ENCODE measurements at places on chromosomes 6 and 20.

- DNase-seq, result peak; percentile 44
Measured at GRCh38 chr6:116221067-116221466, 32.8 kb downstream of the TSPYL4 start.

GRCh38 chr20:46206992-46207549 is 89.0 kb downstream of the CD40 start:
- no peak for DNase-seq

DNA sequence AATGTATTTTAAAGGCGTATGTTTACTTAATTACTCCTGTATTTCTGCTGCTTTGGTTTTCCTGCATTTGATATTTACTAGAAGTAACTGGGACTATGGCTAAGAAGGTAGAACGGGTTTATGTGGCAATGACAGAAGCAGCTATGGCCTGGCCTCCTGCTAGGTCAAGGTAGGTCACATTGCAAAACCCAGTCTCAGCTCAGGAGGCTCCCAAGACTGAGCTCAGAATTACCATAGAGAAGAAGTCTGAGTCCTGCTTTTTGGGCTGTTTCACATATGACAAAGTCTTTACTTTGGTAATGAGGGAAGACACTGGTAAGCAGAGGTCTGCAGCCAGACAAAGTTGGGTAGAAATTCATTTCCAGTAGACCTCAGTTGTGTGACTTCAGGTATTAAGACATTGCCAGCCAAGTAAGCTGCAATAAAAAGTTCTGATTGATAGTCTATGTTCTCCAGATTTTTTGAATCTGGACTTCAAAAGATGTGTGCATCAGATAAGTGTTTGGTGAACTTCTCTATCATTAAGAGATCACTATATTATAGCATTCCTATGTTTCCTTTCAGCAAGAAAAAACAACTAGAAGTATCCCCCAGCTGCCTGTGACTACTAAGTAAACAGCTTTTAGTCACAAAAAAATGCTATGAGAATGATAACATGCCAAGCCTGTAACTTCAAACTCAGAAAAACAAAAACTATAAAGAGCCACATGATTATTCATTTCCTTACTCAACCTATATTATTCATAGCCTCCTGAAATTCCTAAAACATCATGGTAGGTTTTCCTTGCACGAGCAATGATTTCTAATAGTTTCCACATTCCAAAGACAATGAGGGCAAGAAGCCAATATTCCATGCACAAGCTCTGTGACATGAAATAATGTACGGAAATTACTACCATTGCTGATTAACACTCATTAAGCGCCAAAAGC is 312.3 kb downstream of the HAO1 start:
- peak; percentile 83 for DNase-seq

GRCh38 chr6:124714728-124715127 is 247.5 kb upstream of the RNF217 start:
- DNase-seq, result no peak

GRCh38 chr6:75422024-75422639 is 71.5 kb downstream of the FILIP1 start:
- DNase-seq, result peak; percentile 49

DNA sequence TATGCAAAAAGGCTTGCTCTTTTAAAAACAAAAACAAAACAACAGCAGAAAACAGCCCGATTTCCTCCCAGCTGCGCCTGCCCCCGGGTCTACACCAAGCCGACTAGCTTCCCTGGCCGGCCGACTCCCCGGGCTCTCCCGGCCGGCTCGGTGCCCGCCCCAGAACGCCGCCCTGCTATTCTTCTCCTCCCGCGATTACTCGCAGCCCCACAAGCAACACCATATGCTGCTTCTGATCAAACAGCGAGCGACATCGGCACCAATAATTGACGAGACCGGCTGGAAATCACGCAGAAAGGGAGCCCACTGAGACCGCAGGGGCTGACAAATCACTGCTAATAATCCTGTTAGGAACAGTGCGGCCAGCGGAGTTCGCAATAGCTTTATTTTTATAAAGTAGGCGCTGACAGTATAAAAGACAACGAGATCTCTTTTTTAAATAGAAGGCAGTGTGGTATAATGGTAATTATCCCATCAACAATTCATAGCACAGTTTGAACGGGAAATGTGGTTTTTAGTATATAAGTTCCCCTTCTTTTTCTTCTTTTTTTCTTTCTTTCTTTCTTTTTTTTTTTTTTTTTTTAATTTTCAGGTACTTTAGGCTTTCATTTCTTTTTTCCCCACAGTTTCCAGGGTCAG is 3.3 kb downstream of the SIM1 start:
- peak; percentile 72 for DNase-seq

DNA sequence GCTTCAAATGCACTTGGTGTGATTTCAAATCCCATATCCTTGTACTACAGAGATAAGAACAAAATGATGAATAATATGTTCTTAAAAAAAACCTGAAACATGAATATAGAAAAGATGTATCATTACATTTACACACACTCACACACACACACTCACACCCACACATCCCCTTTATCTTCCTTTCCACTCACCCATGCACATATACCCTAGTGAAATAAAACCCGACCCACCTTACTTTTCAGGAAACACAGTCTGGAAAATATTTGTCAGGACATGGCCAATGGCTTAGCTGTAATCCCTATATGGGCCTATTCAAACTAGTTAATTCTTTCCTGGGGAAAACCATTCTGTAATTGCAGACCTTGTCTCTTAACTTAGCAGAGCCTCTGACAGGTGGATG is 60.8 kb upstream of the EDN1 start:
- DNase-seq, result no peak

DNA sequence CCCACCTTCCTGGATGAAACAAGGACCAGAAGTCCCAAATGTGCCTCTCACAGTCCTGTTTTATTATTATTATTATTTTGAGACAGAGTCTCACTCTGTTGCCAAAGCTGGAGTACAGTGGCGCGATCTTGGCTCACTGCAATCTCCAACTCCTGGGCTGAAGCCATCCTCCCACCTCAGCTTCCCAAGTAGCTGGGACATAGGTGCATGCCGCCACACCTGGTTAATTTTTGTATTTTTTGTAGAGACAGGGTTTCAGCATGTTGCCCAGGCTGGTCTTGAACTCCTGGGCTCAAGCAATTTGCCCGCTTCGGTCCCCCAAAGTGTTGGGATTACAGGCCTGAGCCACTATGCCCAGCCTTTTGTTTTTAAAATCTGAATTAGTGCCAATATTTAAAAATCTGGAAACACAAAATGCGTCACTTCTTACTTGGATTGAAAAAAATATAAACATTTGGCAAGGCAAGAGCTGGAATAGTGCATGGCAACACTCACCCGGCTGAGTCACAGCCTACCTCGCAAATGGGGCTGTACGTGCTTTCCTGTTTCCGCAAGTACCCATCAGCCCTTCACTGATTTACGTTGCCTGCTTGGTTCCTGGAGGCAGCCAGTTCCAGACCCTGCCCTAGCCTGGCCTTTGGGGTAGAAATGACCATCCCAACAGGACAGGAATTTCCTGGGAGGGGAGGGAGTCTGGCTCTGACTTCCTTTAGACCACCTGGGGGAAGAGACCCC is 6.3 kb downstream of the SDCBP2 start:
- DNase-seq, result peak; percentile 79

GRCh38 chr6:38033442-38033982 is 214.0 kb downstream of the ZFAND3 start:
- peak; percentile 4 for DNase-seq

DNA sequence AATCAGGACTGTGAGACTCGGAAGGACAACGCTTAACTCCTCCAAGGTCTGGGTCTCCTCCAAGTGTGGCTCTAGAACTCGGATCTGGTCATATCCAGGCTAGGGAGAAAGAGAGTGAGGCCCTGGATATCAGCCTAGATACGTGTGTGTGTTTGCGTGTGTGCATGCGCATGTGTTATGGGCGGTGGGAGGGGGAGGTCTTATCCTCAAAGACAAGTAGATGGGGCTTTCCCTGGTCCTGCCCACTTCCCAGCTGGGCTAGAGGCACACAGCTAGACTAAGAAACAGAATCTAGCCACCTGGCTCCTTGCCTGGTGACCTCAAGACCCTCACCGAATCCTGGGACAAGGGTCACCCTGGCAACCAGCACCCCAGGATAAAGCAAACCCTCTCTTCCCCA is 13.2 kb downstream of the CPNE5 start:
- no peak for DNase-seq

DNA sequence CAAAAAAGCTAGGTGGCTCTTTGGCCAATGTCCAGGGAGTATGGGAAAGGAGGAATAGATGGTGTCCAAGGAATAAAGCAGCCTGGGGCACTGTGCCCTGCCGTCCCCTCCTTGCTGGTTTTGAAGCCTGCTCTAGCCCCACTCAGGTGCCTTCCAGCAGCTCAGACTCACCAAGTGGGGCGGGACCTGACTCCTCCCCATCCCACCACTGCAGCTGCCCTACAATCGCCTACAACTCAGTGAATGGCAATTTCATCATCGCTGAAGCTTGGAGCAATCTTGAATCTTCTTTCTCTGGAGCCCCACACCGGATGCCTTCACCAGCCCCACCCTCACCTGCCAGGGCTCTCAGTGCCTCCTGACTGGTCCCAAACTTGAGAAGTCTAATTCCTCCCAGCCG is 56.4 kb upstream of the NXT1 start:
- no peak for DNase-seq

GRCh38 chr6:144159223-144159622 is 8.9 kb downstream of the STX11 start:
- DNase-seq, result no peak

DNA sequence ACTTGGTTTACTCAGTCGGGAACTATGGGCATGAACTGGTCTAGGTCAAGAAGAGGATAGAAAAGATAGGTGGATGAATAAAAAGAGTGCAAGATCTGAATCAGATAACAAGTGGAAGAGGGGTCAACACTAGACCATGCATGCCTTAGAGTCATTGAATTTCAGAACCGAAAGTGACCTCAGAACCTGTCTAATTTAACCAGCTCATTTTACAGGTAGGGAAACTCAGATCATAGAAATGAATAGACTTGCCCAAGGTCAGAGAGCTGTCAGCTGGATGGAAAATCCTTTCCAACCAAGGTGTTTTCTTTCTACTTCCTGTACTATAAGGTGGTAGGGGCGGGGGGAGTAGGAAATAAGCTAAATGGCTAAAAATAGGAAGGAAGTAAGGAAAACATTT is 121.4 kb upstream of the ADGRF1 start:
- DNase-seq, result no peak

DNA sequence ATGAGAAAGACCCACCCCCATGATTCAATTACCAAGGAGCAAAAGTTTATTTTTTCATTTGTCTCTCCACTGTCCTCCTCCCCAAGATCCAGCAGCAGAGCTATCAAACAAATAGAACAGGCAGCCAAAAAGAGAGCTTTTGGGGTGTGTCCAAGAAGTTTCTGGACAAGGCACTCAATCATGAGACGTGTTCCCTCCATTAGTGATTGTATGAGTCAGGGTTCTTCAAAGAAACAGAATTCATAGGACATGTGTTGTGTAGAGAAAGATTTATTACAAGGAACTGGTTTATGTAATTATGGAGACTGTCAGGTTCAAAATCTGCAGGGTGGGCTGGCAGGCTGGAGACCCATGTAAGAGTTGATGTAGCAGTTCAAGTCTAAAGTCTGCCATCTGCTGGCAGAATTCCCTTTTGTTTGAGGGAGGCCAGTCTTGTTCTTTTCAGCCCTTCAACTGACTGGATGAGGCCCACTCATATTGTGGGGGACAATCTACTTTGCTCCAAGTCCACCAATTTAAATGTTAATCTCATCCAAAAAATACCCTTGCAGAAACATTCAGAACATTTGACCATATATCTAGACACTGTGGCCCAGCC is 248.1 kb upstream of the OPRM1 start:
- peak; percentile 22 for DNase-seq

DNA sequence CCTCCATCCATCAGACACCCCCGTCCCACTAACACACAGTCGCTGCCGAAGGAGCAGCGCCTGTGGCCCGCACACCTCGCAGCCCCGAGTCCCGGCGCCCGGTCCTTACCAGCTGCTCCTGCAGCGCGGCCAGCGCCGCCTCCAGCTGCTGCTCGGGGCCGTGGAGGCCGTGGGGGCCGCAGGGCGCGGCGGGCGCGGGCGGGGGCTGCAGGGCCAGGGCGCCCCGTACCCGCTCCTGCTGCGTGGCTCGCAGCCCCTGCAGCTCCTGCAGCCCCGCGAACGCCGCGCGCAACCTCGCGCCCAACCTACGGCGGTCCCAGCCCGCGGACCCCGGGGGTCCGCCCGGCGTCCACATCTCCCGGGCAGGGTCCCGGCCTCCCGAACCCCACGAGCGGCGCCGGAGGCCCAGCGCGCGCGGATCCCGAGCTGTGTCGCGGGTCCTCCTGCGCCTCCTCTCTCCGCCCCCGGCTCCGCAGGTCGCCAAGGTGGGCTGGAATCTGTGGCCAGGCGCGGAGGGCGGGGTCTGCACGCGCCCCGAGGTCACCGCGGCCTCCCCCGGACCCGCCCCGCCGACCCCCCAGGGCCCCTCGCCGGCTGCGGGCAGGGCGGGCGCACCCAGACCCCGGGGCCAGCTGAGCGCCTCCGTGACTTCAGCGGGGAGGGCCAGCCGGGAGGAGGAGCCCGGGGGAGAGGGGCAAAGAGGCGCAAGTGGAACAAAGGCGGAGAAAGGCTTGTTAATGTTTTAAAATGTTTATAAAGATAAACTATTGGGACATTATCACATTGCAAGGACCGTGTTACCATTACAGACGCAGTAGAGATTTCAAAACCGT is at the start of gene DACT2:
TSS of gene DACT2 (minus strand) at position 499 of the 833 bp plus-strand sequence. CDS start at position 355, 144 bp downstream.
- no peak for DNase-seq

GRCh38 chr6:33694401-33694931 is 17.0 kb downstream of the UQCC2 start:
- DNase-seq, result peak; percentile 56

GRCh38 chr6:167350731-167351655 is 26.1 kb downstream of the TTLL2 start:
- DNase-seq, result peak; percentile 40

DNA sequence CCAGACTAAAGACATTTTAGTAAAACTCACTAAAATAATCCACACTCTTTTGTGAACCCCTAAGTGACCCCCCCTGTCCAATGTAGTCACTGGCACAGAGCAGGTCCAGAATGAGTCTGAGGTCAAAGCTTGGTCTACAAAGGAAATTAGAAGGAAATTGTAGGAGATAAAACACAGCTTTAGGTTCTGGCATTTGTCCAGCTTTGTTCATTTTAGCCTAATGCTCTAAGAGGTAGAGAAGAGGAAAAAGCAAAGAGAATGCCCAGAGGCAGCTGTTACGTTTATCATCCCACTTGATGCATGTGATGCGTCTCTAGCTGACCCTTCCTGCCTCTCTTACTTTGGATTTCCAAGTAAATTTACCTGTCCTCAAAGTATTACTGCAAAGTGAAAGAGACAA is 62.5 kb downstream of the CNKSR3 start:
- peak; percentile 19 for DNase-seq

GRCh38 chr6:2970753-2971419 is 481 bp downstream of the SERPINB6 start:
- DNase-seq, result no peak

- no peak for DNase-seq
Measured at GRCh38 chr20:46831633-46832011, 63.0 kb upstream of the EYA2 start.

GRCh38 chr6:36873612-36874442 is 776 bp downstream of the PPIL1 start:
- DNase-seq, result peak; percentile 11

GRCh38 chr6:3835785-3836184 is 13.4 kb upstream of the FAM50B start:
- DNase-seq, result no peak
